ENCODE measurements at places on chromosomes 5 and 9. TPM values are rescaled to one million over a fixed set of nuclear protein-coding genes. Genes with fewer than 3 reads are reported as not detected.
A peak's percentile ranks its signal among the peaks of the same experiment; 100 is the strongest.

FYB1 gene
- 342 TPM for polyA plus RNA-seq

- DNase-seq = peak; percentile 48
Measured at GRCh38 chr9:93598647-93599241, 22.4 kb downstream of the PHF2 start.

GBGT1 gene
- polyA plus RNA-seq = 0.14 TPM

DNA sequence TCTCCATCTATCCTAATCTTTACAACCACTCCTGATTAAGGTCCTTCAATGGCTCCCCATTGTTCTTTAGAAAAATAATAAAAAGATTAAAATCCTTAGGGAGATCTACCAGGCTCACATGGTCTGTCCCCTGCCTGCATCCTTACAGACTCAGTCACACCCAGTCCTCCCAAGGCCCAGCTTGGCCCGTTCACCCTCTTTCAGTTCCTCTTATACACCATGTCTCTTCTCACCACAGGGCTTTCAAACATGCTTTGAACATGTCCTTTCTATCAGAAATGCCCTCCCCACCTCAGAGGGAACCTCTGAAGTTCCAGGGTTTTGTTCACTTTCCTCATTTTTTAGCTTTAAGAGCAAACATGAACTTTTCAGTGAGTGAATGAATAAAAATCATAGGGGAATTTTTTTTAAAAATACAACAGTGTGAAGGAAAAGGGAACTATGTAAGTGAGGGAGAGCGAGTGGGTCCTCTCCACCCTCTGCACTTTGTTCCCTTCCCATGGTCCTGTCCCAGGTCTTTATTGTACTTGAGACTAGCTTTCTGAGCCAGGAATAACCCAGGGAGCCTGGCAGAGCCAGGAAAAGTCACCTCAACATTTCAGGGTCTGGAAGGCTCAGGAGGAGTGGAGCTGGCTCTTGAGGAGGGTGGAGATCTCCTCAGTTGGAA, 55.3 kb downstream of the TRPC7 start:
- DNase-seq = no peak

DNA sequence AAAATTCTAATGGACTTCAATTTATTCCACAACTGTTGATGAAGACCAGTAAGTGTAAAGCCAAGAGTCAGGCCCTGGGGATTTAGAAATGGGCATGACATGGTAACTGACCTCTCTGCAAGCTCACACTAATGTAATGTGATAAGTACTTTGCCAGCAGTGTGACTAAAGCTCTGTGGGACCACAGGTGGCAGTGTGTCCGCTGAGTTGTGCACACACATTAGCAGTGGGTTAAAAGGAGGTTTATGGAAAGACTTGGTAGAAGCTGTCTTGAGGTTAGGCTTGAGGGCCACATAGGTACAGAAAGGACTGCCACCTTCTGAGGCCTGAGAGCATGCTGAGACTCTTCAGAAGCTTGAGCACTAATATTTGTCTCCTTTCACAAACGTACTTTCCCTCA, 67.6 kb downstream of the UBAP1 start:
- DNase-seq = no peak

- no peak for DNase-seq
Measured at GRCh38 chr9:128193469-128194096, 2.2 kb upstream of the CIZ1 start.

CD72 gene
- polyA plus RNA-seq = 0.87 TPM

CSNK1G3 gene
- 25.6 TPM for polyA plus RNA-seq

GRCh38 chr5:50684721-50685120, 18.3 kb downstream of the PARP8 start:
- DNase-seq = no peak

DNA sequence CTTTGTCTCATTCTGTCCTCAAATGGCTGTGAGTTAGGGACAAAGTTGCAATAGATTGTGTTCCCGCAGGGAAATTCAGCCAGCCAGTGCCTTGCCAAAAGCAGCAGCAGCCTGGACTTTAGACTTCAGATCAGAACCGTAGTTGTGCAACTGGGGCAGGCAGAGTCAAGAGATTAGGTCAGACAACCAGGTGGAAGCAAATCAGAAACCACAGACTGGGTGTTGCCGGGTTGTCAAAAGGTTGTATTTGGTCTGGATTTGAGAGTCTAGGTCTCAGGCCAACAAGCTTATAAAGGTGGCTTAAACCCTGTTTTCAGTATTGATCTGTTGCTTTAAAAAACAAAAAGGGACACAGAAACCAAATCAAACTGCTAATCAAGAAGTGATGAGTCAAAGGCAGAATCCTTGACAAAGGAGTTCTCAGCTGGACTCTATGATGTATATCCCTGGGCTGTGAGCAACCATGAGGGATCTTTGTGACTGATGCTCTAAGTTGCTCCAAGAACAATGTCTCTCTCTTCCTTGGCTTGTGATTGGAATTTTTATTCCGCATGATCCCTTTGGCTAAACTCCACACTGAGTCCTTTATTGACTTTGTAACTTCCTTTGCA, 20.9 kb downstream of the RFK start:
- DNase-seq = no peak

- no peak for DNase-seq
Measured at GRCh38 chr5:68548959-68549676, 333.6 kb downstream of the PIK3R1 start.

- no peak for DNase-seq
Measured at GRCh38 chr9:137365552-137366444, 57.2 kb downstream of the EXD3 start.

MZB1 gene
- 0.25 TPM for polyA plus RNA-seq

GRCh38 chr9:8764051-8764450, 964.5 kb upstream of the DMAC1 start:
- no peak for DNase-seq

- no peak for DNase-seq
Measured at GRCh38 chr5:53006911-53007890, 18.0 kb downstream of the ITGA2 start.

DNA sequence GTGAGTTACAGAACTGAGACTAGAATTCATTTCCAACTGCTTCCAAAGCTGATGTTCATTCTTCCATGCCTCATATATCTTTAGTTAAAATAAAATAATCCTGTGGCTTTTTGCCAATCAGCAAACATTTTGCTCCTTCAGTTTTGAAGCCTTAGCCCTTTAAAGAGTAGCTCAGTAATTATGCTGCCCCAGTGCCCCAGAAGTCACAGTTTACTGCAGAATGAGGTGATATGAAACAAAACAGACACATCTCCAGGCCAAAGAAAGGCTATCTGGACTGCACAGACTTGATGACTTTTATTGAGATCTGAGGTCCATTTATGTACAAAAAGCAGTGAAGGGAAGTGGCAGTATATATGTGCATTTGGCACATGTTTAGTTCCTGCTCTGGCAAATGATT, 285.8 kb upstream of the ZNF462 start:
- no peak for DNase-seq

LRRC70 gene
- 2.0 TPM for polyA plus RNA-seq

ABO gene
- not detected for polyA plus RNA-seq

SURF1 gene
- 96.1 TPM for polyA plus RNA-seq

FOXD4L5 gene
- not detected for polyA plus RNA-seq

DNA sequence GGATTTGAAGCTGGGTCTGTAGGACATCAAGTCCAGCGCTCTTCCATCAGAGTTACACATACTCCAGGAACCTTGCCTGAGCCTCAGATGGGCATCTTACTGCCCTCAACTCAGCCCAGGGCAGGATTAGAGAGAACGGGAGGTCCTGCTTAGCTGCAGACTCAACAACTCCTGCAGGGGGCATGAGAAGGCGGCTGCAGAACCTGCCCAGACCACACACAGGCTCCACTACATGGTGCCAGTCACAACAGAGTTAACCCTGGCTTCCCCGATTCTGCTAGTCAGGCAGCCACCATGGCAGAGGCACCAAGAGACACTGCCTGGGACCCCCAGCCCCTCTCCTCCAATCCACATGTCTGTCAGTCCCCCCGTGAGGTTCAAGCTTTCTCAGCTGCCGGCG, 23.9 kb upstream of the CPLX2 start:
- DNase-seq = no peak

GRCh38 chr5:32814141-32814540, 103.0 kb downstream of the NPR3 start:
- no peak for DNase-seq

DNA sequence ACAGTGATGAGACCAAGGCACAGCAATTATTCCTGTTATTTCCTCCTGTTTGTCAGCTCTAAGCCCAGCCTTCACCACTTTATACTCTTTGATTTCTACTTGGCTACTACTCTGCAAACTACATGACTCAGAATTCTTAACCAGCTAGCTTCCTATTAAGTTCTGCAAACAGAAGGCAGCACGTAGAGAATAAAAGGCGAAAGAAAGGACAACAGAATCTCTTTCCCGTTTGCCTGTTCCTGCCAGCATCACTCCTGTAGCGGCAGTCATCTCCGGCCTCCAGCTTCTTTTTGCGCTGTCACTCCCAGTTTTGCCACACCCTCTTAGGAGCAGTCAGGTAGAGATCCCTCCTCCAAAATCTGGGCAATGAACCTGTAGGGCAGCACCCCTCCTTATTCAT, 29.9 kb downstream of the DPYSL3 start:
- no peak for DNase-seq

- no peak for DNase-seq
Measured at GRCh38 chr9:79266986-79267385, 304.8 kb upstream of the TLE4 start.

DNA sequence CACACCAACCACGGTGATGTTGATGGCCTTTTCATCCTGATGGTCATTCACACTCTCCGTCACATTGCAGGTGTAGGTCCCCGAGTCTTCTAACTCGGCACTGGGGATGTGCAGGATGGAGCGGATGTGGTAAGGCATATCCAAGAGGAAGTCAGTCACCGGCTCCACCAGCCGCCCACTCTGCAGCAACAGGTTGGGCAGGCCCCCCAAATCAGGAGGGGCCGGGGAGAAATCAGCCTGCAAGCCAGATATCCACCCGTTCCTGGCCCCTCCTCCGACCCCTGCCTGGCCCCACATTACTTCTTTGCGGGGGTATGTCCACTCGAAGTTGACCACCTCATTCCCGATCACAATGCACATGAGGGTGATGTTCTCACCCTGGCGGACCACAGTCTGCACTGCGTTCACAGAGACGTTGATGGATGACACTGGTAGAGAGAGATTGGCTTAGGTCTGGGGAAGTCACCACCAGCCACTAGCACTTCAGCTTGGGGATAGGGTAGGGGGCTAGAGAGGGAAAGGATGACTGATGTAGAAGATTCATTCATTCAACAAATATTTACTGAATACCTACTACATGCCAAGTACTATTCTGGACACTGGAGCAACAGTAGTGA, 22.0 kb downstream of the PDGFRB start:
- DNase-seq = no peak

DPYSL3 gene
- polyA plus RNA-seq = not detected

SLC6A3 gene
- polyA plus RNA-seq = not detected

DNA sequence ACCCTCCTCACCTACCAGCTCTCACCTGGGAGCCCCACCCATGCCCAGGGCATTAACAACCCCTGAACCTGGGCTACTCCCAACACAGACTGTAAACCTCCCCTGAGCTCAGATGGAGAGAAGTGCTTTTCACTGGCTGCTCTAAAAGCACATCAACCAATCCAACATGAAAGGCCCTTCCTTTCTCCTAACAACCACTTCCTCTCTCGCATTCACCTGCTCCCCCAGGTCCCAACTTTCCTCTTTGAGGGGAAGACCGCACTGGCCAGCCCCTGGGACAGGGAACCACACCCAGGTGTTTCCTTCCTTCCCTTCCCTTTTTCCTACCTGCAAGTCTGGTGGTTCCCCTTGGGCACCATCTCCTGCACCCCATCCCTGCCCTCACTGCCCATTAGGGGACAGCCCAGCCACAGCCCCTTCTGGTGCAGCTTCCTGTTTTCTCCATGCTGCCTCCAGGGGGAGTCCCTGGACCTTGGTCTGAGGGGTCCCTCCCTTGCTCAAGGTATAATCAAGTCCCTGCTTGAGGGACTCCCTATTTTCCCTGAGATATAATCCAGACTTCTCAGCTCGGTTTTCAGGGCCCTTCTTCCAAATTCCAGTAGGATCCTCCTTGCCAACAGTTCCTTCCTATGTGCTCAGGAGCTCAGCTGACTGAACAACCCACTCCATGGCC, 30.5 kb upstream of the DAB2IP start:
- no peak for DNase-seq

GRCh38 chr5:173868096-173868880, 19.9 kb upstream of the CPEB4 start:
- DNase-seq = no peak

DNA sequence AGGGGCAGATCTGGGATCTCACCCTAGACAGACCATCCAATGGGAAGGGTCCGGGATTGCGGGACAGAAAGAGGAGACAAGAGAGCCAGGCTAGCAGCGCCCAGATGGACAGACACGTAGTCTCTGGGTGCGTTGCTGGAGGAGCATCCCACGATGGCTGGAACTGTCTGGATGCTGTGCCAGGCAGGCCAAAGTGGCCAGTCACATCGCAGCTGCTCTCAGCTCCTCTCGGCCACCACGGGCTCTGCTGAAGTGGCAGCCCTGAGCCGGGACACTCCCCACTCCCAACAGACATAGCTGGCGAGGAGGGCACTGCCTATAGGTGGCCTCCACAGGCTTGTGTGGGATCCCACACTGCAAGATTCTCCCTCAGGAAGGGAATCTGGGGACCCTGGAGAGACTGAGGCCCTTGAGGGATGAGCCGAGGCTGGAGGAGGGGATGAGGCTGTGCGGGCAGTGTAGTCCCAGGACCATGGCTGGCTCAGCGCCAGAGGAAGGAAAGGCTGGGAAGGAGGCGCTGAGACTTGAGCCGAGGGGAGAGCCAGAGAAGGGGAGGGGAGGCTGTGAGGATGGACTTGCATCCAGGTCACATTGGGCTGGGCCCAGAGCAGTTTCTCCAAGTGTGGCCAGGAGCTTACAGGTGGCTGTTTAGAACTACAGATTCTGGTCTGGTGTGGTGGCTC, 10.3 kb upstream of the WDR5 start:
- DNase-seq = no peak

GRCh38 chr9:81614335-81614734, 75.0 kb downstream of the TLE1 start:
- DNase-seq = no peak

MEGF10 gene
- polyA plus RNA-seq = not detected

NSD1 gene
- 65.4 TPM for polyA plus RNA-seq

IL33 gene
- polyA plus RNA-seq = not detected

DNA sequence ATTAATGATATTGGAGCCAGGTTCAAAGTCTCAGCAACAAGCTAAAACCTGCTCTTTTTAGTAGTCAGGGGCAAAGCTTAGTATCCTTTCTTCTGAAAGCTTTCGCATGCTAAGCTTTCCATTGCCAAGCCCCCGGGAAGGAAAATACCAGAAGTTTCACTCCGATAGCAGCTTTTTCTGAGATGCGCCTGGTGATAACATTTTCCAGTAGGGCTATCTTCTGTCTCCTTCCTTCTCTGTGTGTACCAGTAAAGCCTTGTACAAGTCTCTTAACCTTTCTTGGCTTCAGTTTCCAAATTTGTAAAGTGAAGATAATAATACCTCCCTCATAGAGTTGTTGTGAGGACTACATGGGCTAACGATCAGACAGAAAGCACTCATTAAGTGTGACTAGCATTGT, 36.7 kb downstream of the DOCK8 start:
- no peak for DNase-seq

GRCh38 chr9:36135741-36136271, 727 bp upstream of the GLIPR2 start:
- no peak for DNase-seq

HAVCR2 gene
- polyA plus RNA-seq = 4.7 TPM

GRCh38 chr9:10921671-10922070, 308.9 kb upstream of the PTPRD start:
- DNase-seq = no peak

Data from naive thymus-derived CD4-positive, alpha-beta T cell (primary cell).